ENCODE measurements at places on chromosomes 11 and 22.

- no peak for DNase-seq
These were observed 943 bp downstream of the CSF2RB start for GRCh38 chr22:36914390-36914752.

GRCh38 chr11:106679581-106679980 lies 338.7 kb downstream of the GUCY1A2 start:
- no peak for DNase-seq

DNA sequence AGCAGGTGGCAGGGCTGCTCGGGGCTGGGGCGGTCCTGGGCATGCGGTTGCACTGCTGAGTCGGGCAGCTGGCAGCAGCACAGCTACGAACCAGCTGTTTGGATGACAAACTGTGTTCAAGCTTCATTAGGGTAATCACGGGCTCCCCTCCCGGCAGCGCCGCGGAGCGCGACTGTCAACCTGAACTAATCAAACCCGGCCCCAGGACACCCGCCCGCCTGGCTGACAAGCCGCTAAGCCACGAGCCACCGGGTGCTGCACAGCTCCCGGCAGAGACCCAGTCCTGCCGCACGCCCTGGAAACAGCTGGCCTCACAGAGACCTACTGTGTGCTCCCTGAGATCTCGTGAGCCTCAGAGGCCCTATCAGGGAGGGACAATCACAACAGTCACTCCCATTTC lies 60.6 kb upstream of the TCF20 start:
- DNase-seq: no peak

GRCh38 chr11:13277768-13278608 lies at the start of gene BMAL1:
TSS of gene BMAL1 (plus strand) at chr11:13277790. CDS start at chr11:13354309, 76,519 bp downstream.
- DNase-seq: no peak

DNA sequence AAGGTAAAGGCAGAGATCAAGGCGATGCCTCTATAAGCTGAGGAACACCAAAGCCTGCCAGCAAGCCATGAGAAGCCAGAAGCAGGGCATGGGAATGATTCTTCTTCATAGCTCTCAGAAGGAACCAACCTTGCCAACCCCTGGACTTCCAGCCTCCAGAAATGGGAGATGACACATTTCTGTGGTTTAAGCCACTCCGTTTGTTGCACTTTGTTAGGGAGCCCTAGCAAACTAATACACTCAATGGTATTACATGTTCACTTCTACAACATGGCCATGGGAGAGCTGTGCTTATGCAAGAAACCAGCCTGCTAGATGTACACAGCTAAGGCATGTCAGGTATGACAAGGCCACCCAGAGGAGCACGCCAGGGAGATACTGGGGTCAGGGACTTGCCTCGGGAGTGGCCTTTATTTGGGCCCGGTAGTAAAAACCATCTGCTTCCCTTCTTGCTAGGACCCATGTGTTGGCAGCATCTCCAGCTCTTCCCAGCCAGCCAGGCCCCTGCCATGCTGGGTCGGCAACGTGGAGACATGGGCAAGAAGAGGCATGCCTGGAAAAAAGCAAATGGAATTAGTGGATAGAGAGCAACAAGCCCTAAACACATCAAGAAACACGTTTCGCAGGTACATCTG lies 3.6 kb downstream of the C11orf16 start:
- no peak for DNase-seq

DNA sequence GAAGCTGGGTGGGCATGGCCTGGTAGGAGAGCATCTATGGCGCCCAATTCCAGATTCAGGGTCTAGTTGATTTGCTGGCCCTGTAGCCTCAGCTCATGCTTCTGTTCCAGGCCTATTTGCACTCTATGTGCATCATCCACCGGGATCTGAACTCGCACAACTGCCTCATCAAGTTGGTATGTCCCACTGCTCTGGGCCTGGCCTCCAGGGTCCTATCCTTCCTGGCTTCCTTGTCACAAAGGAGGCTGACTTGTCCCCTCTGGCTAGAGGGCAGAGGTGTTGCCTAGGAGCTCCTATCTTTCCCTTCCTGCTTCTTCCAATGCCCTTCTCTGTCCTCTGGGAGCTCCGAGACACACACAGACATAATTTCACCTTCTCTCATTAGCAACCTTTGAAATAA lies 21.3 kb downstream of the PIK3IP1 start:
- no peak for DNase-seq

Data from NCI-H226 (cell line).